ENCODE measurements at places on chromosomes 3 and 15. TPM values are rescaled to one million over a fixed set of nuclear protein-coding genes. Genes with fewer than 3 reads are reported as not detected.
A peak's percentile ranks its signal among the peaks of the same experiment; 100 is the strongest.

DNA sequence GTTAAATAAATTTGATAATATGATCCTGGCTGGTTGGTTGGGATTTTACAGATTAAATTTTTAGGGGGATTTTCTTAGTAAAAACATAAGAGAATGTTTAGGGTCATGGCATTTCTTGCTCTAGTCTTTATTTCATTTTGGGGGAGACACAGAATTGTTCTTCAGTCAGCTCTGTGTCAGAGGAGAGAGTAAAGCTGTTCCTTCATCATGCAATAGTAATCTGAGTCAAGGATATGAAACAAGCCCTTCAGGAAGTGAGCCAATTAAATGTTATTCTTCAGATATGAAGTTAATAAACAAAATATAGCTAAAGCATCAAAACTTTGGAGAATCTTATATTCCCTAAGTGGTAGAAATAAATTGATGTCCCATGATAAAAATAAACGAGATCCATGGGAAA is 22.9 kb upstream of the SLC4A7 start:
- no peak overlapping the region for H3K27ac ChIP-seq
- H3K4me3 ChIP-seq, result no peak overlapping the region
- H3K4me1 ChIP-seq, result no peaks in the 10 kb centered on the region
- DNase-seq, result no peak
- no peaks in the 10 kb centered on the region for H3K36me3 ChIP-seq

GRCh38 chr3:126159476-126159875 is 20.9 kb downstream of the ALDH1L1 start:
- H3K36me3 ChIP-seq, result no peaks in the 10 kb centered on the region
- H3K27me3 ChIP-seq, result peaks cover 23% of the 10 kb centered on the region
- no peak for DNase-seq
- no peak overlapping the region for H3K4me3 ChIP-seq
- no peak overlapping the region for H3K27ac ChIP-seq
- H3K4me1 ChIP-seq, result no peaks in the 10 kb centered on the region

GRCh38 chr3:156772588-156773206 is 53.5 kb upstream of the LEKR1 start:
- no peaks in the 10 kb centered on the region for H3K27me3 ChIP-seq
- H3K27ac ChIP-seq, result no peak overlapping the region
- H3K4me1 ChIP-seq, result peaks cover 9% of the 10 kb centered on the region
- no peak overlapping the region for H3K4me3 ChIP-seq
- H3K36me3 ChIP-seq, result peaks cover 3% of the 10 kb centered on the region

DNA sequence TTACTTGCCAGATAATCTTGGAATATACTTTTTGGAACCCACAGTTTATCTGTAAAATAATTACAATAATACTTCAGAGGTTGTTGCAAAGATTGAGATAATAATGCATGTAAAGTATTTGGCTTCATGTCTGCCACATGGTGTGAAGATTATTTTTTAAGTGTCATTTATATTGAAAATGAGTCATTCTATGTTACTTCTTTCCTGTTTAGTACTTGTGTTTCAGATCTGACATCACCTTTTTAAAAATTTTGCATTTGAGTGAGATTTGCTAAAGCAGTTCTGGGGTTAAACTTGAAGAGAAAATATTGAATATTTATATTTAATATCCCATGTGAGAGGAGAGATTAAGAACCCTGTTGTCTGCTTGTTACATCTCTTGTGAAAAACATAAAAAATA is 31.2 kb downstream of the IQGAP1 start:
- peaks cover 35% of the 10 kb centered on the region for H3K36me3 ChIP-seq
- no peaks in the 10 kb centered on the region for H3K27me3 ChIP-seq
- no peak overlapping the region for H3K4me3 ChIP-seq
- no peak for DNase-seq

- H3K36me3 ChIP-seq, result peaks cover 86% of the 10 kb centered on the region
- peaks cover 98% of the 10 kb centered on the region for H3K4me1 ChIP-seq
- DNase-seq, result no peak
Measured at GRCh38 chr3:4824926-4825325, 154.3 kb upstream of the BHLHE40 start.

GRCh38 chr3:104832530-104832929 is 534.2 kb upstream of the ALCAM start:
- DNase-seq, result no peak
- no peaks in the 10 kb centered on the region for H3K36me3 ChIP-seq
- H3K4me3 ChIP-seq, result no peak overlapping the region
- H3K27me3 ChIP-seq, result no peaks in the 10 kb centered on the region
- H3K27ac ChIP-seq, result no peak overlapping the region

GRCh38 chr3:50233176-50233575 is 2.8 kb upstream of the GNAI2 start:
- no peaks in the 10 kb centered on the region for H3K27me3 ChIP-seq
- no peak overlapping the region for H3K27ac ChIP-seq
- no peak overlapping the region for H3K4me3 ChIP-seq

GRCh38 chr3:37785736-37786135 is 75.9 kb upstream of the CTDSPL start:
- peaks cover 24% of the 10 kb centered on the region for H3K27me3 ChIP-seq
- peaks cover 8% of the 10 kb centered on the region for H3K4me1 ChIP-seq
- no peak overlapping the region for H3K27ac ChIP-seq
- DNase-seq, result no peak

DNA sequence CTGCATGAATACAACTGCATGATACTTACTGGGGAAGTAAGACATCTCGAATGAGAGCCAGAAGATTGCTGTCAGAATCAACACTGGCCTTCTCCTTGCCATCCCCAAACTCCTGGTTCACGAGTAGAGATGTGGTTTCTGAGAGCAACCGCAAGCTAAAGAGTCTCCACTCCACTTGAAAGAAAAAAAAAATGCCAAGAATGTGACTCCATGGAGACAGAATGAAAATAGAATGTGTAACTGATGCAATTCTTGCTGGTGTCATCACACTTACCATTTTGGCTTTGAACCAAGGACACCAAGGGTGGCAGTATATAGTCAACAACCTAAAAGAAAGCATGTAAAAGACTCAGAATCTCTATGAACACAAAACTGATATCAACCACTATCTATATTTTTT is 280.4 kb downstream of the ULK4 start:
- no peaks in the 10 kb centered on the region for H3K36me3 ChIP-seq
- no peak for DNase-seq
- H3K27ac ChIP-seq, result no peak overlapping the region
- no peaks in the 10 kb centered on the region for H3K4me1 ChIP-seq

GRCh38 chr15:41512940-41513505 is 604 bp downstream of the LTK start:
- H3K4me1 ChIP-seq, result peaks cover 29% of the 10 kb centered on the region
- H3K27ac ChIP-seq, result no peak overlapping the region
- DNase-seq, result no peak
- H3K27me3 ChIP-seq, result peaks cover 44% of the 10 kb centered on the region
- H3K4me3 ChIP-seq, result peak overlapping the region; percentile 39

GRCh38 chr15:95843241-95843910 is 487.1 kb upstream of the NR2F2 start:
- H3K27ac ChIP-seq, result no peak overlapping the region
- peaks cover 37% of the 10 kb centered on the region for H3K4me1 ChIP-seq
- no peaks in the 10 kb centered on the region for H3K27me3 ChIP-seq
- DNase-seq, result no peak
- H3K36me3 ChIP-seq, result peaks cover 4% of the 10 kb centered on the region
- no peak overlapping the region for H3K4me3 ChIP-seq

SPESP1 gene
- total RNA-seq, result 0.66 TPM

ECE2 gene
- not detected for total RNA-seq

LYZL4 gene
- total RNA-seq, result not detected

SERPINI2 gene
- total RNA-seq, result not detected

HIGD2B gene
- not detected for total RNA-seq

GFM1 gene
- 50.9 TPM for total RNA-seq

RLBP1 gene
- not detected for total RNA-seq
